ENCODE measurements at places on chromosomes 2 and 18.
A peak's percentile ranks its signal among the peaks of the same experiment; 100 is the strongest.

GRCh38 chr18:31990823-31991222 lies 27.8 kb upstream of the RNF125 start:
- peak; percentile 2 for DNase-seq

- DNase-seq: no peak
These were observed 50.7 kb upstream of the SCG2 start for GRCh38 chr2:223652902-223653301.

- DNase-seq: no peak
These were observed 434.8 kb upstream of the SLC8A1 start for GRCh38 chr2:40886655-40887054.

DNA sequence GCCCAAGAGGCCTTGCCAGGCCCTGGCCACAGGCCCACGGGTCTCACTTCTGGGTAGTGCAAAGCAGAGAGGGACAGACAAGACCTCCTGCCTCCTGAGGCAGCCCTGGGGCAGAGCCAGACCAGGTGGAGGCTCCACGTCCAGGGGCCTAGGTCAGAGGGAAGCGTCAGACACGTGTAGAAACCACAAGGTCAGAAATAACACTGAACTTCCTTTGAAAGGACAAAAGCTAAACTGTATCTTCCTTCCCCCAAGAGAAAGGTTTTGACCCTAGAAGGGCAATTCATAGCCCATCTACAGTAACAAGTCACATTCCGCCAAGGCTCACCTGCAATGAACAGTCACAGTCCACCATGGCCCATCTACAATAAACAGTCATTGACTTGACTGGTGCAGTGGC lies 17.9 kb downstream of the SDC1 start:
- DNase-seq: no peak

GRCh38 chr2:197908990-197909776 lies 104.8 kb downstream of the PLCL1 start:
- no peak for DNase-seq
